ENCODE measurements at places on chromosomes 12 and 14.

DNA sequence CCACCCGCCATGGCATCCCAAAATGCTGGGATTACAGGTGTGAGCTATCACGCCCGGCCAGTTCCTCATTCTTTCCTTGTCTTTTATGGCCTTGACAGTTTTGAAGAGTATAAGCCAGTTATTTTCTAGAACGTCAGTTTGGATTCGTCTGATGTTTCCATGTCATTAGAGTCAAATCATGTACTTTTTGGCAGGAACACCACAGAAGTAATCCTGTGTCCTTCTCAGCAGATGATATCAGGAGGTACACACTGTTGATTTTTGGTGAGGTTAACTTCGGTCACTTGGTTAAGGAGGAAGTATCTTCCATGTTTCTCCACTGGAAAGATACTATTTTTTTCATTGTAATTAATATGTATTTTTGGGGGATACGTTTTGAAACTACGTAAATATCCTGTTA, 25.1 kb upstream of the VPS33A start:
- no peak for DNase-seq

- peak; percentile 20 for DNase-seq
Measured at GRCh38 chr12:83573671-83574070, 887.0 kb downstream of the TMTC2 start.

DNA sequence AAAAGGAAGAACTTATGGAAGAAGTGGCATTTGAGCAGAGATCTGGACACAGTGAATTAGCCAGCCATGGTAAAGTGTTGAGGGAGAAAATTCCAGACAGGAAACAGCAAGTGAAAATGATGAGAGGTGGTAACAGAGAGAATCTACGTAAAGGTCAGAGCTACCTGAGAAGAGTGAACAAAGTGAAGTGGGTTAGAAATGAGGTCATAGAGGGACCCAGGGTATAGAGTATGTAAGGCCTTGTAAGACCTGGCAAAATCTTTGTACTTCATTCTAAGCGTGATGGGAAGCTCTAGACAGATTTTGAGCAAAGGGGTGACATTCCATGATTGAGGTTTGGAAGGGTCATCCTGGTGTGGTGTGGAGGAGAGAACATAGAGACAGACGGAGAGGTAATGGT, 49.3 kb upstream of the LRRK2 start:
- DNase-seq = no peak

- no peak for DNase-seq
Measured at GRCh38 chr12:13099844-13100604, 3.4 kb downstream of the GSG1 start.

DNA sequence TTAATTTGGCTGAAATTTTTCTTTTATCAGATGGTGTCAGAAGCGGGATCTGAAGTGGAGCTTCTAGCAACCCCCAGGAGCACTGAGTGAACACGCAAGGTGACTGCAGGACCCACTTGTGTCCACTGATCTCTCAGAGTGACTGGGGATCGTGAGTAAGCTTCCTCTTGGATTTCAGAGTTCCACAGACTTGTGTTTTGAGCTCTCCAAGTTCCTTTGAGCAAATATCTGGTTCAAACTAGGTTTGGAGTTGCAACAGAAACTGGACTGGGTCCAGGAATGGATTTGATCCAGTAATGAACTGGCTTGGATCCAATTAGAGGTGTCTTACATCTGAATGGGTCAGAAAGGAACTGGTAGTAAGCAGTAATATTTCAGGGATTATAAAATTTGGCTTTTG, 24.7 kb upstream of the B4GALNT1 start:
- DNase-seq = no peak

DNA sequence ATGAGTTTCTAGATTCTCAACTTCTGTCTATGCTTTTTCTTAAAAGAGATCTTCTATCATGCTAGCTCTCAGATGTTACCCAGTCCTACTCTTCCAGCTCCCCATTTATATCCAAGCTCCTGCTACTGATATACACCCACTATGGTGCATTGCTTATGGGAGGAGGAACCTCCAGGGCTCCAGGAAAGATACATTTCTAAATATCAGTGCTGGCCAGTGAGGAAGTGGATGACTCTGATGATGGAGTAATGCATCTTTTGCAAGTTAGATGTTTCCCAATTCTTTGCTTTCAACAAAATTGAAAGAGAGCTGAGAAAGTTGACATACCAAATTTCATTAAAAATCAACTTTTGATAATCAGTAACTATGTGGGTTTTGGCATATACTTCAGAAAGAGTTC, 105.7 kb upstream of the RESF1 start:
- no peak for DNase-seq

GRCh38 chr14:39366460-39367386, 65.5 kb downstream of the FBXO33 start:
- no peak for DNase-seq

DNA sequence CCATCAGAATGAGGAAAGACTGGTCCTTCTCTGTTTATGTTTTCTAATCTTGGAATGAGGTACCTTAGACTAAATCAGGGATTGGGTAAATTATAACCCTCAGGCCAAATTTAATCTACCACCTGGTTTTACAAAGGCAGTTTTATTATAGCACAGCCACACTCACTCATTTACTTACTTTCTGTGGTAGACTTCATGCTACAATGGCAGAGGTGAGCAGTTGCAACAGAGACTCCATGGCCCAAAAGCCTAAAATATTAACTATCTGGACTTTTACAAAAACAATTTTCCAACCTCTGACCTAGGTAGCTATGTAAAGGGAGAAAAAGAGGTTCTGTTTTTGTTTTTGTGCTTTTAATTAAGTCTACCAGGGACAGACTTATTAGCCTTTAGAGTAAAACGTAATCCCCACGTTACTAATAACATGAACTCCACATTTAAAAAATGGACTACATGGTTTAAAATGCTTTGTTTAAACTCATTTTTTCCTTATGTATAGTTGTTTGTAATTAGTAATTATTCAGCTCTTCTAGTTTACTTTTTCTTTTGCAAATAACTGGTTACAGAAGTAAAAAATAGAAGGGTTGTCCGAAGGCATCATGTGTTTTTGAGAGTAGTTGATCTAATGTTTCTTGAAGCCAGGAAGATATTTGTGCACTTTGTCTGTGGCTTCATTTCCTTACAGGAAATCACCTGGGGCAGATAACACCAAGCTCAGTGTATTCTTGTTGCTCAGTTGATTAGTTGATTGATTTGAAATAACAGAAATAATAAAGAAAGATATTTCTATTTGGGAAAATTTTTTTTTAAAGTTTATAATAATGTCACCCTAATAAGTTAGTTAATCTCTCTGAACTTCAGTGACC, 57.6 kb upstream of the ATP2B1 start:
- no peak for DNase-seq

DNA sequence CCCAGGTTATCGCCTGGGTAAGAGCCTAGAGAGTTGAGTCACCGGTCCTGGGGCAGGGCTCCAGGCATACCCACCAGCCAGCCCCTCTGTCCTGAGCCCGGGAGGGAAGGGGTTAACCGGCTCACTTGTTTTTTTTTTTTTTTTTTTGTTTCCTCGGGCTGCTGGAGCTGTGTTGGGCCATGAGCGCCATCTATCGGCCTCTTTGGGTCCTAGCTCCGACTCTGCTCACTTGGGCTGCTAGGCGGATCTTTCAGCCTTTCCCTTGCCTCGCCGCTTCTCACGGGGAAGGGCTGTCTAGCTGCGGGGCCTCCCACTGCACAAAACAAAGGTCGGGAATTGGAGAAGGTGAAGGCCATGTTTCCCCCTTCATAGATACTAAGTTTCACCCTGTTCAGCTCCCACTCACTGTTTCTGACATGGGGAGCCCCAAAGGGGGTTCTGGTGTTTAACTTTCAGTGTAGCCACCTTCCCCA, 2.8 kb upstream of the SMUG1 start:
- peak; percentile 63 for DNase-seq

DNA sequence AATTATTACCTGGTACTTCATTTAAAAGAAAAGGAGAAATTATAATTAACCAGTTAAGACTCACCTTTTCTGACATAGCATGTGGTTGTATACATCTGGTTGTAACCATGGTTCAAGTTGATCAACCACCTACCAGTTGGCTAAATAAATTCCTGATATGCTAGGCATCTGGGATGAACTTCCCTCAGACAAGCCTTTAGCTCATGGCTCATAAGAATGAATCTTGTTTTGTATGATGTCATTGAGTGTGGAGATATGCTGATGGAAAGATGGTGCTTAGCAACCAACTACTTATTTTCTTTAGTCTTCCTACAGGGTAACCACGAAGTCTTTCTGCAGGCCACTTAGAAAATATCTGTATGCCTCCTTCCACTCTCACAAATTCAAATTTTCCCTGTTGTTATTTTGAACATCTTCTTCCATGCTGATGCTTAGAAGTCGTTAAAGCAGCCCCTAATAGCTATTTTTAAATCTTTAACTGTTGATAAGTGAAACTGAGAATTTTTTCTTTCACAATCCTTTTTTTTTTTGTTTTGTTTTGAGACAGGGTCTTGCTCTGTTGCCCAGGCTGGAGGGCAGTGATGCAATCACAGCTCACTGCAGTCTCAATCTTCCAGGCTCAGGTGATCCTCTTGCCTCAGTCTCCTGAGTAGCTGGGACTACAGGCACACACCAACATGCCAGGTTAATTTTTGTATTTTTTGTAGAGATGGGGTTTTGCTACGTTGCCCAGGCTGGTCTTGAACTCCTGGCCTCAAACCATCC, 51.9 kb upstream of the PTHLH start:
- DNase-seq = peak; percentile 97

- DNase-seq = no peak
Measured at GRCh38 chr14:42319996-42320395, 713.3 kb downstream of the LRFN5 start.

- no peak for DNase-seq
Measured at GRCh38 chr14:76280221-76280620, 95.7 kb upstream of the ESRRB start.

- no peak for DNase-seq
Measured at GRCh38 chr14:94562022-94562421, 780 bp downstream of the SERPINA4 start.

DNA sequence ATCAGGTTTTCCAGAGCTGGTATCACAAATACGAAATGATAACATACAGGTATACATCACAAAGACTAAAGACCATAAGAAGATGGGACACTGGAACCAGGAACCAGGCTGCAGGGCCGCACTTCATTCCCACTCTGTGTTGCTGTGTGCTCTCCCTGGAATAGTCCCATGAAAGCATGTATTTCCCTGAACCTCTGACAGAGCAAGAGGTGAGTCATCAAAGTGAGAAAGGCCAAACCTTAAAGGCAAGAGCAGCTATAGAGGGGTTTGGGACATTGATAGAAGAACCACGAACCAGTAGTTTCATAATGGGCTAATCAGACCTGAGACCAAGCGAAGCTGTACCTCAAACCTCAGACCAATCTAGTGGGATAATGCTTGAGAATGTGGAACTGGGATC, 283.0 kb upstream of the PRKD1 start:
- no peak for DNase-seq

DNA sequence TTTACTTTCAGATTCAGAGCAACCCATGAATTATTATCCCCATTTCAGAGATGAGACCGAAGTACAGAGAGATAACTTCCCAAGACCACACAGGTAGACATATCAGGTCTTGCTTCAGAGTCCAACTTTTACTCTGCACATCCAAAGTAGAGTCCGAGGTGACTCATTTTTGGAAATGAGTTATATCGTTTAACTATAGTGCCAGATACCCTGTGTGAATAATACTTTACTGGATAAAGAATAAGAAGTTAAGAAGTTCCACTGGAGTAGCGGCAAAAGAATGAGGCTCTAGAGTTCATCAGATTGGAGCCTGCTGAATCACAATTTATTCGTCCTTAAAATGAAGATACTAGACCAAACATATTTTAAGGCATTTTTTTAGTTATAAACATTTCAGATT, 124.7 kb downstream of the EPS8 start:
- peak; percentile 13 for DNase-seq

DNA sequence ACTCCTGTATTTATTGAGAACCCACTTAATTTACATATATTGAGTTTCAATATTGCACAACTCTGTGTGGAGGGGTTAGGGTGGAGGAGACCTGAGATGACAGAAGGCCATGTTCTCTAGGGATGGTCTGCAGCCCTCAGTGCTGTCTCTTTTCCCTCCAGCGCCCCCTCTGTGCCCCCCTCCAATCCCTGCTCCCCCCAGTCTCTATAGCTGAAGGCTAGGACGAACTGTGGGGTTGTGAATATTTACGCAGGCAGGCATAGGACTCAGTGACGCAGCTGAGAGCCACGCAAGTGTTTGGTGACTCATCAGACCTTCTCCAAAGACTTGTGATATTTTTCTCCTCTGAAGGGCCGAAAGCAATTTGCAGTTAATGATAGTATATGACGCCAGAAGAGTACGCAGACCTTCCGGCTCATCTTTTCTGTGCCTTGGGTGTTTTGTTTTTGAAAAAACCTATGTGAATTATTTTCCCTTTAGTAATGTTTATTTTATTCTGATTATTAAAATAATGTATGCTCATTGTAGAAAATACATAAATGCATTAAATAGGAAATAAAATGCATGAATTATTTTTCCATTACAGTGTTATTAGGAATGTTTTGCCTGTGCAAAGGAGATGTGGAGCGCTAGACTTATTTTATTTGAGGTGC, 85.3 kb downstream of the SLC25A47 start:
- DNase-seq = no peak

DNA sequence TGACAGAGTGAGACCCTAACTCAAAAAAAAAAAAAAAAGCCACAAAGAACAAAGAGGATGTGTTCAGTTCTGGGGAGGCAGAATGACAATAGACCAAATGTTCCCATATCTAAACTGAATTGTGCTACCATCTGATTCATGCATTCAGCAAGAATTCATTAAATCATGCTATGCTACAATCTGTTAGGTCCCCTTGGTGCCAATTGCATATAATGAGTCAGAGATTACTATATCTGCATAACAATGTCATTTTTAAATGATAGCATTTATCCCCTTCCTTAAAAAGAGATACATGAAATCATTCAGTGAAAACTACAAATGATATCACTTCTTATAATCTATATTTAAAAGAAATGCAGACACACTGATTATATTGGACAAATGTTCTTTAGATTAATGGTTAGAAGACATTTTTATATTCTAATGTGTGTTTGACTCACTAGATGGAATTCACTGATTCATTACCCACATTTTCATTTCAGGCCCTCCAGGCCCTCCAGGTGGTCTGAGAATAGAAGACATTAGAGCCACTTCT, 207.6 kb upstream of the PDZRN4 start:
- peak; percentile 54 for DNase-seq

DNA sequence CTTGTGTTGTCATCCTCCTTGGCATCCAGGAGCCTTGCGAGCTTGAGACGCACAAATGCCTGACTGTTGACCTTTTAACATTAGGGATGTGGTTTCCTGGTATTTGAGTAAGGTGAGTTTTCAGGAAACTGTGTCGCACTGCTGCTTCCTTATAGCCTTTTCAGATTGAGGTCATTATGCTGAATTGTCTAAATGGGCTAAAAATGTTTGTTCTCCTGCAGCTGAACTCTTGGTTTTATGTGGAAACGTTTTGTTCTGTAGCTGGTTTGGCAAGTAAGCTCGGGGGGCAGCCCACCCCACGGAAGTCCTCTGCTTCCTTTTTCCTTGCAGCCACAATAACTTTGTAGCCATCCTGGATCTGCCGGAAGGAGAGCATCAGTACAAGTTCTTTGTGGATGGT, 5.7 kb downstream of the PRKAB1 start:
- no peak for DNase-seq

DNA sequence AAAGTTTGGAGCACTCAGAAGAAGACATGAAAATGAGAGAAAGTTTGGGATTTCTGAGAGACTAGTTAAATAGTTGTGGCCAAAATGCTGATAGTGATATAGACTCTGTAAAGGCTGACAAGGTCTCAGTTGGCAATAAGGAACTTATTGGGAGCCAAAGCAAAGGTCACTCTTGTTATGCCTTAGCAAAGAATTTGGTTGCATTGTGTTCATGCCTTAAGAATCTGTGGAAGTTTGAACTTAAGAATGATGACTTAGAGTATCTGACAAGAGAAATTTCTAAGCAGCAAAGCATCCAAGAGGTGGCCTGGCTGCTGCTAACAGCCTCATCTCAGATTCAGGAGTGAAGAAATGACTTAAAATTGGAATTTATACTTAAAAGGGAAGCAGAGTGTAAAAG, 113.8 kb downstream of the PIK3C2G start:
- DNase-seq = no peak
